ENCODE measurements at places on chromosomes 2 and 18. TPM values are rescaled to one million over a fixed set of nuclear protein-coding genes. Genes with fewer than 3 reads are reported as not detected.

DNA sequence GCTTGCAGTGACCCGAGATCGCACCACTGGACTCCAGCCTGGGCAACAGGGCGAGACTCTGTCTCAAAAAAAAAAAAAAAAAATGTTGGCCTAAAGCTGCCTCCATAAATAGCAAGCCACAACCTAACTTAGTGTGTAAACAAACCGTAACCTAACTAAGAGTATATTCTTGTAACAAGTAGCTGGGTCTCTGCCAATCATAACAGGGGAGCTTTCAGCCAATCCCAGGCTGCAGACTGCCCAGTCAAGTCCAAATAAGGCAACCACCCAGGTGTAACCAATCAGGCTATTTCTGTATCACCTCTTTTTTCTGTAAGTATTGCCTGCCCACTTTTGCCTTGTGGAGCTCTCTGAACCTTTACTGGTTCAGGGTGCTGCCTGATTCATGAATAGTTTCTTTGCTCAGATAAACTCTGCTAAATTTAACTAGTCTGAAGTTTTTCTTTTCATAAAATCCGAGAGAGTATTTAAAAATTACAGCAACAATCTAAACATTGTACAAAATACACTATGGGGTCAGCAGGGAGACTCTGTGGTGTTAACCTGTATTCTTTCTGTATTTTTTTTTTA, 4.5 kb downstream of the PSTPIP2 start:
- DNase-seq, result no peak

- peak; percentile 81 for DNase-seq
Observed at GRCh38 chr2:204024503-204024902, 87.9 kb downstream of the ICOS start.

DNA sequence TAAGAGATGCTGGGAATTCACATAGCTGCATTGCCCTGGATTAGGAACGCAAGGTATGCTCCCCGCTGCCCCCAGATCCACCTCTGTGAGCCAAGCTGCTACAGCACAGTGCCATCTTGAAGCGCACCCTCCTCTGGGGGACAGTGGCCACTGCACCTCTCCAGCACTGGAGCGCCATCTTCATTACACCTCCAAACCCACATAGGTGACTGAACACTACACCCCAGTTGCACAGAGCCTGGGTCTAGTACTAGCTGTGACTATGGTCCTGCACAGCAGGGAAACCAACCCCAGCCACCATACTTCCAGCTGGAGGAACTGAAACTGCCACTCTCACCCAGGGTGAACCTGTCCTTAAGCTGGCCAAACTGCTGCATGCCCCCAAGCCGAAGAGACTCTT, 84.6 kb downstream of the TMEM237 start:
- no peak for DNase-seq

DNA sequence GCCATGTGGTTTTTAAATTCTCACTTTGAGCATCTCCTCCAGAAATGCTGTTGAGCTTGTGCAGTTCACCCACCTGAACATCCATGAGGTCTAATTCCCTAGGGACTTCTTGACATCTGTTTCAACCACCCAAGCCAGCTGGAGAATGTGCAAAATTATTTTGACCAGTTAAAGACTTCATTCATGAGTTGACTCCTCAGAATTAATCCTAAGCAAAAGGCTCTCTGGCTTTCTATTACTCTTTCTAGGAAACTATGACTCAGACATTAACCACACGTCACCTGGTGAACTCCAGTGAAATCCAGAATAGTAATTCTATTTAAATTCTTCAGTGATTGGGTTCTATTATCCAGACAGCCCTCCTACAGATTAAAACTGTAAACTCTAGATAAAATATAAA, 247.5 kb downstream of the NBAS start:
- no peak for DNase-seq

The PRSS56 gene
- polyA plus RNA-seq, result not detected

DNA sequence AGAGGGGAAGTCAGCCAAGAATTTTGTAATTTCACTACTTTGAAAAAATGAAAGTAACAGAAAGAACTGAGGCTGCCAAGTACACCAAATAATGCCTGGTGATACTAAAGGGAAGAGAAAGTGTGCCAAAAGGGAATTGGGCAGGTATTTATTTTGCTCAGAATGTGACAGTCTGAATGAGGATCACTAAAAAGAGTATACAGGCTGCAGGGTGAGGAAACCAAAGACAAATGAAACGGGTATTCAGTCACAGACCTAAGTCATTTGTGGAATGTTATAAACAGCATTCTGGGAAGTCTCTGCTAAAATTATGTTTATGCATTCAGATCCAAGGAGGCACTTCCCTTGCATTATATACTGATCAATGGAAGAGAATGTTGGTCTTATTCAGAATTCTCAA, 418.6 kb upstream of the SLC39A10 start:
- no peak for DNase-seq

The ABCB11 gene
- not detected for polyA plus RNA-seq

GRCh38 chr2:112996635-112997034, 8.6 kb upstream of the IL36A start:
- DNase-seq, result no peak

The MAP3K2 gene
- 4.9 TPM for polyA plus RNA-seq

GRCh38 chr2:109686921-109687320, 72.8 kb downstream of the SOWAHC start:
- DNase-seq, result no peak

- no peak for DNase-seq
Observed at GRCh38 chr2:43818761-43819160, 19.9 kb downstream of the ABCG5 start.

The TRABD2A gene
- 2.1 TPM for polyA plus RNA-seq

DNA sequence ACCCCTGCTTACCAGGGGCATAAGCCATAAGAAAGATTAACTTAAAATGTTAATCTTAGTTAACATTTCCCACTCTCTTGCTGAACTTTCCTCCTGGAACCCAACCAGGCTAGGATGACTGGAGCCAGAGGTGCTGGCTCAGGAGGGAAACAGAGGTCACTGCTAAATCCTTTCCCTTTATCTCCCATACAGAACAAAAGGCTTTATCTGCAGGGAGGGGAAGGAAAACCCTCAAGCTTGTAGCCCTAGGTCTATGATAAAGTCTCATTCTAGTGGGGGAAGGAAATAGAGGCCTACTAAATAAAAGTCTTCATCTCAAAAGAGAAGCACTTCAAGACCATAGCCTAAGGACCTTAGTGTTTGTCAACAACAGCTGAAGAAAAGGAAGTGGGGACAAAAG, 18.6 kb downstream of the HIBCH start:
- no peak for DNase-seq

- DNase-seq, result peak; percentile 74
Observed at GRCh38 chr2:235492850-235493344, 946 bp upstream of the AGAP1 start.

The CCDC102B gene
- 3.6 TPM for polyA plus RNA-seq

The MPP4 gene
- not detected for polyA plus RNA-seq

- DNase-seq, result no peak
Observed at GRCh38 chr2:209525834-209526281, 102.0 kb downstream of the MAP2 start.

DNA sequence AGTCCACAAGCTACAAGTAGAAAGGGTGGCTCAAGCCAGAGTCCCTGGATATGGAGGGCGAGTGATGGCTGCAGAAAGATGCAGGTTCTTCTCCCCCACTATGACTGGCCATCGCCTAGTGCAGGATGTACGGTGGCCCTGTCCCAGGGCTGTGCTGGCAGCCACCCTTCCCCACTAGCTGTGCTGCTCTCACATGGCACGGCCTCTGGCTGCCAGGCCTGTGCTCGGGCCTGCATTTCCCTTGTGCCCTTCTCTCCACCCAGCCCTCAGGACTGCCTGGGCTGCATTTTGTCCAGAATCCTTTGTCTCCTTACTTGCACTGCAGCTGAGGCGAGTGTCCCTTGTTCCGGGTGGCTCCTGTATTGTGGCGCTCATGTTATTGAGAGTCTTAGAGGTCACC, 1.6 kb upstream of the RAMP1 start:
- DNase-seq, result no peak

GRCh38 chr2:118698564-118698963, 148.9 kb downstream of the EN1 start:
- DNase-seq, result no peak

DNA sequence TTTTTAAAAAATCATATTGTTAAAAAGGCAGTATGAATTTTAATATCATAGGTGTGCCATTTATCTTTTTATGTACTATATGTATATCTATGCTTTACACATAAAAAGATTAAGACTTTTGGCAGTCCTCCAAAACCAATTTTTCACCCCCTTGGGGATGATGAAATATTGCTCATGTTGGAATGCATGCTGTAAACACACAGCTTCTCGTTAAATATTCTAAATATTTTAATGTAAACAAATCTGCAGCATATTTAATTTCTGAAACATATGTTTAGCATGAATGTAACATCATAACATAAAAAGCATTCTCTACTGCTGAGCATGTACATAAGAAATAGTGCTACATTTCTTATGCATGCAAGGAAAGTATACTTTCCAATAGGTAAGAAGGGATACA, 484.3 kb upstream of the LRATD1 start:
- DNase-seq, result peak; percentile 11

DNA sequence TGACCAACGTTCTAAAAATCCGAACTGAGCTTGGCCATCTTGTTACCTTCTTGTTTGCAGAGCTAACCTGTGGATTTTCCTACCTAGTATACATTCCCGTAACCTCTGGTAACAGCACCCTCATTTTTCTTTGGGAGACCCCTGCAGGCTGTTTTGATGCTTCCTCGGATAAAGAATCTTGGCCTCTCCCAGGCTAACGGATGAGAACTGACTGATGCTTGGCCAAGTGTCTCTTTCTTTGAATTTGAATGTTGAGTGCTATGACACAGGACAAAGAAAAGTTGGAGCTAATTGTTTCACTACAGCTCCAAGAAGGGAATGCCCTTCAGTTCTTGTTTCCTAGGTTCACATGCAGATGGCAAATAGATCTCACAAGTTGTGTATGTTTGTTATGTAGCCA, 19.3 kb upstream of the CAVIN2 start:
- no peak for DNase-seq

The TMEM214 gene
- polyA plus RNA-seq, result 50.5 TPM

- no peak for DNase-seq
Observed at GRCh38 chr2:11919953-11920352, 173.5 kb downstream of the LPIN1 start.

GRCh38 chr2:173934895-173935294, 30.3 kb downstream of the SP3 start:
- DNase-seq, result no peak
